Neural progenitor cell (in vitro differentiated cells): ENCODE measurements at places on chromosomes 12 and 14. TPM values are rescaled to one million over a fixed set of nuclear protein-coding genes. Genes with fewer than 3 reads are reported as not detected.

GRCh38 chr14:58666737-58667136 lies 29.0 kb downstream of the DACT1 start:
- no peaks in the 10 kb centered on the region for H3K4me1 ChIP-seq
- H3K27me3 ChIP-seq = no peaks in the 10 kb centered on the region
- H3K36me3 ChIP-seq = no peaks in the 10 kb centered on the region
- H3K4me3 ChIP-seq = no peak overlapping the region
- DNase-seq = no peak

- H3K4me3 ChIP-seq = no peak overlapping the region
- H3K36me3 ChIP-seq = no peaks in the 10 kb centered on the region
- no peak for DNase-seq
- no peaks in the 10 kb centered on the region for H3K4me1 ChIP-seq
Measured at GRCh38 chr12:68850390-68850789, 42.4 kb downstream of the MDM2 start.

DNA sequence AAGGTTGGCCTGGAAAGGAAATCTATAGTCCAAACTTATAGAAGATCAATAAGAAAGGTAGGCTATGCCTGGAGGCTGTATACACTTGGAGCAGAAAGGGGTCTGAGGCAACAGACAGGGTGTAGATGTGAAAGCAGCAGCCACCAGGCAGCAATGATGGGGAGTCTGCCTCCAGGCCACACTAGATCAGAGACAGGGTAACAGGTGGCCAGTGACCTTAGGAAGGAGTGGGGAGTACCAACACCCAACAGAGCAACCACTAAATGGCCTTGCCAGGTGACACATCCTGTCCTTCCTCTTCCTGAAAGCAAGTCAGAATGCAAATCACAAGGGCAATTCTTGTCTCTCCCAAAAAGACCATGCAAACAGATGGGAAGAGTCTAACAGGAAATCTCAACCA lies 46.4 kb upstream of the NID2 start:
- no peaks in the 10 kb centered on the region for H3K27me3 ChIP-seq
- no peak overlapping the region for H3K4me3 ChIP-seq
- no peaks in the 10 kb centered on the region for H3K36me3 ChIP-seq
- H3K27ac ChIP-seq = no peak overlapping the region
- H3K4me1 ChIP-seq = peaks cover 13% of the 10 kb centered on the region
- no peak for DNase-seq

DNA sequence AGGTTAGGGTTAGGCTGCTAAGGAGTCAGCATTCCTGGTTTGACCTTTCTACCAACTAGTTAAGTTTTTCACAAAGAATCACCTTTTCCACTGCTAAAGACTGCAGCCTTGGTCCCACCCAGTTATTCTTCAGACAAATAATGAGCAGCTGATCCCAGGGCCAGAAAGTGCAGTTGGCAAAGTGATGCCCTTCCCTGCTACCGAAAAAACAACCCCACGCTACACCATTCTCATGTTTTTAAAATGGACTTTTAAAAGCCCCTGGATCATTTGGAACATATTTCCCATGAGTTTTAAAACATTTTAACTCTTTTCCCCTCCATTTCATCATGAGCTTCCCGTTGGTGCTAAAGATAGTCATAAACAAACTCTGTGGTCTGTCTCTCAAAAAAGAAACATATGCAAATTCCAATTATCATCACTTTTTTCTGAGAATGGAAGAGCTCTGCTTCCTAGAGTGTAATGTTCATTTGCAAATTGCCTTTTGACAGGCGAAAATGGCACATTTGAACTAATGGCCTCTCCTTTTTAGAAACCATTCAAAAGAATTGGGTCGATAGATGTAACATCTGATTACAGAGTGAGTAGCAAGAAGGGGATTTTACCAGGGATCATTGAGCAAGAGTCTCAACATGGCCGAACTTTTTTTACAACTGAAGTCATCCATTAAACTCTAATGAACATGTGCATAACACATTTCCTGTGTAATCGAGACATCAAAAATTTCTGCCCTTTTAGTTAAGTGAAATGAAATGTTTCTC lies 129.3 kb upstream of the RAP1B start:
- H3K4me1 ChIP-seq = no peaks in the 10 kb centered on the region
- H3K36me3 ChIP-seq = no peaks in the 10 kb centered on the region
- DNase-seq = no peak
- no peaks in the 10 kb centered on the region for H3K27me3 ChIP-seq

DNA sequence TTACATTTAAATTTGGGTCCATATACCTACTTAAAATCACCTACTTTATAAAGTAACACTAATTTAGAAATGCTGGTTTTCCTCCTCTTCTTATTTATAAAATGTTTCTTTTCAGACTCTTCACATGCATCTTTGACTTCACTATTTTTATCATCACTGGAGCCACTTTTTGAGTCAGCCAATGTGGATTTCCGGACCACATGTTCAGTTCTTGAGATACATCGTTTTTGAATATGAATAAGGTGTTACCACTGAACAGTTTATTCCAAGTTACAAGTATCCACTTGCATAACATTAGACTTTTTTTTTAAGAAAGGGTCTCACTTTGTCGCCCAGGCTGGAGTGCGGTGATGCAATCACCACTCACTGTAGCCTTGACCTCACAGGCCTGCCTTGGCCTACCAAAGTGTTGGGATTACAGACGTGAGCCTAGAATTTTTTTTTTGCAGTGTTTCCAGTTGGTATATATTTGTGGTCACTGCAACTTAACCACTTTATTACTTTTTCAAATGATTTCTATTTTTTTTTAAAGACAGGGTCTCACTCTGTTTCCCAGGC lies 5.7 kb downstream of the FNTB start:
- no peak overlapping the region for H3K27ac ChIP-seq
- no peak for DNase-seq
- peaks cover 13% of the 10 kb centered on the region for H3K4me1 ChIP-seq
- no peaks in the 10 kb centered on the region for H3K27me3 ChIP-seq
- no peak overlapping the region for H3K4me3 ChIP-seq
- H3K36me3 ChIP-seq = no peaks in the 10 kb centered on the region

GRCh38 chr14:43001731-43002130 lies 1395.1 kb downstream of the LRFN5 start:
- no peaks in the 10 kb centered on the region for H3K27me3 ChIP-seq

DNA sequence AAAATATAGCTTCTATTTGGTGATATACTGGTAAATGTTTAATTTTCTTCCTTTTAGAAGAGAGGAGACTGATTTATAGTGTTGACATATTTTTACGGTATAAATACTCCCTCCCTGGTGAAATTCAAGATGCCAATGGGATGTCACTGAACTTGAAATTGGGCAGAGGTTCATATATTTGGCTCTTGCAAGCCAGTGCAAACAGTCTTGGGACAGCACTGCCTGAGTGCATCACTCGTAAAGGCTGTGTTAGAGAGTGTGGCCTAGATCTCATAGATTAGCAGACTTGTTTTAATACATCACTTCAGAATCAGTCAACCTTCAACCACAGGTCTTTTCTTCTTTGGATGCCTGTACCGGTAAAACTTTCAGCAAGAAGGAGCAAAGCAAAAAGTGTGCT lies 681.0 kb downstream of the NRXN3 start:
- H3K4me3 ChIP-seq = no peak overlapping the region
- H3K4me1 ChIP-seq = peaks cover 30% of the 10 kb centered on the region
- H3K27me3 ChIP-seq = no peaks in the 10 kb centered on the region
- no peak overlapping the region for H3K27ac ChIP-seq
- no peaks in the 10 kb centered on the region for H3K36me3 ChIP-seq

GRCh38 chr12:94930216-94930654 lies 73.3 kb downstream of the NDUFA12 start:
- no peak overlapping the region for H3K27ac ChIP-seq
- no peaks in the 10 kb centered on the region for H3K36me3 ChIP-seq
- H3K4me3 ChIP-seq = no peak overlapping the region
- no peaks in the 10 kb centered on the region for H3K27me3 ChIP-seq

GRCh38 chr14:104584557-104584956 lies 5.0 kb downstream of the C14orf180 start:
- no peak for DNase-seq
- H3K27ac ChIP-seq = no peak overlapping the region
- no peaks in the 10 kb centered on the region for H3K27me3 ChIP-seq
- no peak overlapping the region for H3K4me3 ChIP-seq

The CD27 gene
- total RNA-seq = 0.43 TPM in 1 of 2 replicates, not detected in the other

DNA sequence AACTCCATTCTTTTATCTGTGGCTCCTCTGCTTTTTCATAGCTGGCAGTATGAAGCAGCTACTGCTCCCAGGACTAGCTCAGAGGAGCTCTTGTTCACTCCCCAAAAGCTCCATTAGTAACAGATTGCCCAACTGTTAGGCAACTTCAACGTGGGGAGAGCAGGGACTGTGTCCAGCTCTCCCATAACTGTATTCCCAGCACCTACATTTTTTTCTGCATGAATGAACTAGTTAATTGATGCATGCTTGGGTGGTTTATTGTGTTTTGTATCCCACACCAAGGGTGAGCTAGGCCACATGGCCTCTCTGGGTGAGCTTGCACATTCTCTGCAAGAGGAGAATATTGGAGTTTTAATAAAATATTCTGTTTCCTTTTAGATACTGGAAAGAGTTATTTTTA lies 15.2 kb downstream of the STON2 start:
- peak; percentile 7 for DNase-seq
- peaks cover 30% of the 10 kb centered on the region for H3K4me1 ChIP-seq
- no peaks in the 10 kb centered on the region for H3K27me3 ChIP-seq
- H3K36me3 ChIP-seq = no peaks in the 10 kb centered on the region
- H3K4me3 ChIP-seq = no peak overlapping the region

The REM2 gene
- total RNA-seq = 1.7 and 3.3 TPM in 2 replicates

DNA sequence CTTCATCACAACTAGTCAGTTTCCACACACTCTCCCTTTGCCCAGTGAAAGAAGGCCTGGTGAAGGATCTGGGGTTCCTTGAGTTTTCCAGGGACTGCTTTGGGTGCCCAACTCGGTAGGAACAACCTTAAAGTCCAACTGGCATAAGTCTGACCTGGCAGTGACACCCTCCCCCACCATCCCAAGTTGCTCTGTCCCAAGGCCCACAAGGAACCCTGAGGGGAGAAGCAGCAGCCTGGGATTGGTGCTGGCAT lies 1.6 kb downstream of the KMT2D start:
- peaks cover 30% of the 10 kb centered on the region for H3K4me1 ChIP-seq
- H3K4me3 ChIP-seq = peak overlapping the region; percentile 95
- DNase-seq = no peak
- H3K27me3 ChIP-seq = no peaks in the 10 kb centered on the region

GRCh38 chr14:72616294-72616693 lies 277.6 kb downstream of the DPF3 start:
- no peak for DNase-seq
- H3K36me3 ChIP-seq = no peaks in the 10 kb centered on the region
- H3K4me1 ChIP-seq = peaks cover 12% of the 10 kb centered on the region
- H3K4me3 ChIP-seq = no peak overlapping the region

The KRT75 gene
- not detected in 2 replicates for total RNA-seq

DNA sequence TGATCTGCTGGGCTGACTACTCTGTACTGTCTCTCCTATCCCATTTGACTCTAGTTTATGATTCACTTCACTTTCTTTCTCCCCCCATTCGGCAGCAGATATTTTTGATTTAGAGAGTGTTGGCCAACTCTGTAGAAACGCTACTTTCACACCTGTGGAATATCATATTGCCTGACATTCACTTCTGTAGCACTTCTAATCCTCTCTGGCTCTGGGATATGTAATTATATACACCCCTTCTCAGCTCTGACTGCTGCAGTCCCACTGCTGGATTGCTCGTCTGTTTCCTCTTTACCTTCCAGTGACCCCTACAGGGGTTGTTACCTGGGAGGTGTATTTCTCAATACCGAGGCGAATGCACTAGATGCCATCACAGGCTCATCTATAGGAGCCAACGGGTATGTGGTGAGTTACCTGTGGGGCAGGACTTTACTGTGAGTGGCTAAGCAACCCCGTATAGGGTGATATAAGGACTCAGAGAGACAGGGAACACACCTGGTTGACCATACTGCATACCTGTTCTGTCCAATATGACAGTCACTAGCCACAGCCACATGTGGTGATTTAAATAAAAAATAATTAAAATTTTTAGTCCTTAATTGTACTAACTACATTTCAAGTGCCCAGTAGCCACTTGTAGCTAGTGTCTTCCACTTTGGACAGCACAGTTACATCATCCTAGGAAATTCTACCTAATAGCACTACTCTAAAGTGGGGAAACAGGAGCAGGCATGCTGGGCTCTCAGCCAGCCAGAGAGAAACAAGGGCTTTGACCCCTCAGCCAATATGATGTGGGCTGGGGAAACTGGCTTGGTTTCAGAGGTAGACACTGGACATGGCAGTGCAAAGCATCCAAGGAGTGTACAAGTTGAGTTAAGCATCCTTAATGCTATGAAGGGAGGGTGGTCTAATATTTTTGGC lies 95.0 kb downstream of the C12orf75 start:
- no peak overlapping the region for H3K4me3 ChIP-seq
- H3K27ac ChIP-seq = no peak overlapping the region
- H3K4me1 ChIP-seq = no peaks in the 10 kb centered on the region
- no peaks in the 10 kb centered on the region for H3K27me3 ChIP-seq

The TPPP2 gene
- not detected in 2 replicates for total RNA-seq
